ENCODE measurements at places on chromosomes 12 and 14.

DNA sequence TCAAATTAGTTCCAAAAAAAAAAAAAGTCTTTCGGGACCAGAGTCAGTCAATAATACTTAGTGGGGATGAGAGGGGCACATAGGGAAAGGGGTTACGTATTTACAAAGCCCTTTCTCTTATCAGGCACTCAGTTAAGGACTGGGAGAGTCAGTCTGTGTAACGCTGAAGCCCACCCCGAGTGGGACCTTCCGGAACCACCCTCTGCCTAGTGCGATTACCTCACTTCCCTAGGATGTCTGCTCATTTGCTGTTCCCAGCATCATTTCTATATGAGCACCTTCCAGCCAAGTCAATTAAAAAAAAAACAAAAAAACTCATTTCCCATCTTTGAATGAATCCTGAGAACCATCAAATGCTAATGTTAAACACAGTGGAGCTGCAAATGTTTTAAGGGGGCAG lies 76.9 kb downstream of the BMP4 start:
- DNase-seq = no peak

- DNase-seq = no peak
Observed at GRCh38 chr12:28746734-28747325, 402.2 kb upstream of the FAR2 start.

- no peak for DNase-seq
Observed at GRCh38 chr12:89695100-89695499, 13.5 kb downstream of the ATP2B1 start.

- DNase-seq = no peak
Observed at GRCh38 chr14:64598404-64598803, 48.6 kb downstream of the PPP1R36 start.

DNA sequence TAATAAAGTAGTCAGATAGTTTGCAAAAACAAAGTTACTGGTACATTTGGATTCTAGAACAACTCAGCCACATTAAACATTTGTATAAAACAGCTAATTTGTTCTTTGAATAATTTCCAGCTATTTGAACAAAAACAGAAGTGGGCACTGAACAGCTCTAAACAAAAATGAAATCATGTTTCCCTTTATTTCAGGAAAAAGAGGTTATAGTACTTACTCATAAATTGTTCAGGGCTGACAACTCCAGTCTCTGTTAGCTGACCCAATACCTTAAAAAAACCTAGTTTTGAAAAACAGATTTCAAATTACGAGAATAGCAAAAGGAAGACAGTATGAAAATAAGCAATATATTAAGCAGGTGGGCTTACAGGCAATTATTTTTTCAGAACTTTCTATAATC lies 8.2 kb downstream of the GNPNAT1 start:
- DNase-seq = no peak

- no peak for DNase-seq
Observed at GRCh38 chr12:104578453-104578852, 121.7 kb downstream of the CHST11 start.

- no peak for DNase-seq
Observed at GRCh38 chr14:100615736-100616695, 28.8 kb upstream of the BEGAIN start.

- DNase-seq = no peak
Observed at GRCh38 chr12:59708064-59708463, 112.2 kb downstream of the SLC16A7 start.

GRCh38 chr12:75913502-75914351 lies 117.8 kb downstream of the PHLDA1 start:
- no peak for DNase-seq

- no peak for DNase-seq
Observed at GRCh38 chr14:76256545-76256944, 104.8 kb downstream of the GPATCH2L start.

DNA sequence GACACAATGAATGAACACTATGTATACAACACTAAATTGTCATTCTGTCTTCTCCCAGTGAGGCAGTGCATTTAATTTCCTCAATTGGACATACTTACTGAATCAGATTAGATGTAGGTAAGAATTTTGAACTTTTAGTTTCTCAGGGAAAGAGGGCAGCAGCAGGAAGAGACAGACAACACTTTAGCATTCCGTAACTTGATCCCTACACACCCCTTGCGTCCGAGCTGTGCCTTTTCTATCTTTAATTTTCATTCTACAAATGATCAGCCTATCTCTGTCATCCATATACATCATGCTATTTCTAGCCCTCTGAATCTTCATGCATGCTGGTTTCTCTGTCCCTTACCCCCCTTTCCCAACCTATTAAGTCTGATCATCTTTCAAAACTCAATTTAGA lies 358.0 kb upstream of the RPL10L start:
- no peak for DNase-seq

DNA sequence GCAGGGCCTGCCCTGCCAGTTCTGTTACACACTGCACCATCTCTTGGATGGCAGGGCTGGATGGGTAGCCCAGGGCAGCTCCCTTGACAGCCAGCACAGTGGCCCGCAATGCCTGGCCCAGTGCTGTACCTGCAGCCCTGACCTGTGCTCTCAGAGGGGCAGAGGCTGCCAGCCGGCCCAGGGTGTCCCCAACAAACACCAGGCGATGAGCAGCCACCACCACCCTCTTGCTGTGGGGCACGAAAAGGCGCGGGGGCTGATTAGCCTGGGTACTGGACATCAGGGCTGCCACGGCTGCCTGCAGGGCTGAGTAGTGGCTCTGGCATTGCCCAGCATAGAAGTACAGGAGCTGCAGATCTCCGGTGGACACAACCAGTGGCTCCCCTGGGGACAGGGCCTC lies 4.6 kb upstream of the SLC22A17 start:
- no peak for DNase-seq

GRCh38 chr14:64324895-64325294 lies 30.7 kb upstream of the ESR2 start:
- no peak for DNase-seq

- no peak for DNase-seq
Observed at GRCh38 chr14:96255501-96256366, at the start of gene BDKRB1. BDKRB1 (plus strand) TSS chr14:96256210; CDS start chr14:96263683, 7,473 bp downstream.

DNA sequence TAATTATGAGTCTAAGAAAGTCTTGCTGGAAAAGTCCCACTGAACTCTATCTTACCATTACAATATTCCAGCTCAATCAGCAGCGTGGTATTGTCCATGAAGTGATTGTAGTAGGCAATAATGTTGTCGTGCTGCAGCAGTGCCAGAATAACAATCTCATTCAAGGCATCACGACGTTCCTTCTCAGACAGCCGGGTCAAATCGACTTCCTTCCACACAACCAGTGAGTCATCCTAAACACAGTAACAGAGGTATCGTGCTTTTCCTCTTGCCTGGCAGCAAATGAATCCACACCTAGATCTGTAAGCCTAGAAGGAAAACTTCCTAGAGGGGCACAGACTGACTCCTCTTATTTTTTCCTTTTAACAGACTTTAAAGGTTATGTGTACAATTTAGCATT lies 2.9 kb downstream of the NEK9 start:
- DNase-seq = no peak
